ENCODE measurements at places on chromosomes 6 and 20. TPM values are rescaled to one million over a fixed set of nuclear protein-coding genes. Genes with fewer than 3 reads are reported as not detected.

- DNase-seq: no peak
Measured at GRCh38 chr20:24798930-24799705, 150.0 kb upstream of the CST7 start.

Gene SLC18B1
- total RNA-seq: 10.7 TPM

DNA sequence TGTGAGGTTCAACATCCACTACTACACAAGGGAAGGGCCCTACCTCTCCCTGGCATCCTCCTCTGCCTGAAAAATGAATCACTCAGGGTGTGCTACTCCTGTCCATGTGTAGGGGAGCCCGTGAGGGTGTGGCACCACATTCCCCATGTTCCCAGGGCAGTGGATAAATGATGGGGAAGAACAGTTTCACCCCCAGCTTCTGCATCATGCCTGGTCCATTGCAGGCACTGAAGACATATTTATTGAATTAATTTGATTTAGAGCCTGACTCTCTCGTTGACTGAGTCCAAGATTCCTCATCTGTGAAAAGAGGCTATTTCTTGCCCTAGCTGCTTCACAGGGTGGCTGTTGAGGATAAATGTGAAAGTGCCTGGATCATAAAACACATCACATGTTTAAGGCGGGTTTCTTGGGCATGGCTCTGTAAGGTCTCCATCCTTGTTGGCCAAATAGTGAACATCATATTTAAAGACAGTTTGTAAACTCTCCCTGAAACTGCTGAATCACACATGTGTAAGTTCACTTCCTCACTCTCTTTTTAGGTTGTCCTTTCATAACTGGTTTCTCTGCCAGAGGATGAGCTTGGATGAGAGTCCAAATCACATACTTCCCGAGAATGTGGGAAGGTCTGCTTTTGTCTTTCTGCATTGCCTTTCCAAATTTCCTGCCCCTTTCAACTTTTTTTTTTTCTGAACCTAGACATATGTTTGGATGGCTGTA, 79.7 kb upstream of the FYN start:
- DNase-seq: no peak

Gene POPDC3
- not detected for total RNA-seq

- DNase-seq: no peak
Measured at GRCh38 chr6:121535777-121536176, 100.3 kb downstream of the GJA1 start.

- peak; percentile 54 for DNase-seq
Measured at GRCh38 chr20:7770578-7770977, 169.7 kb downstream of the HAO1 start.

Gene TBXT
- not detected for total RNA-seq

- no peak for DNase-seq
Measured at GRCh38 chr6:19319005-19319404, 518.2 kb upstream of the ID4 start.
